GM23248 (cell line): ENCODE measurements at places on chromosomes 6 and 20.
A peak's percentile ranks its signal among the peaks of the same experiment; 100 is the strongest.

- DNase-seq = no peak
- H3K27ac ChIP-seq = no peak overlapping the region
- H3K36me3 ChIP-seq = no peaks in the 10 kb centered on the region
- no peaks in the 10 kb centered on the region for H3K4me1 ChIP-seq
- H3K4me3 ChIP-seq = no peak overlapping the region
These were observed 426.4 kb upstream of the CITED2 start for GRCh38 chr6:139800837-139801236.

DNA sequence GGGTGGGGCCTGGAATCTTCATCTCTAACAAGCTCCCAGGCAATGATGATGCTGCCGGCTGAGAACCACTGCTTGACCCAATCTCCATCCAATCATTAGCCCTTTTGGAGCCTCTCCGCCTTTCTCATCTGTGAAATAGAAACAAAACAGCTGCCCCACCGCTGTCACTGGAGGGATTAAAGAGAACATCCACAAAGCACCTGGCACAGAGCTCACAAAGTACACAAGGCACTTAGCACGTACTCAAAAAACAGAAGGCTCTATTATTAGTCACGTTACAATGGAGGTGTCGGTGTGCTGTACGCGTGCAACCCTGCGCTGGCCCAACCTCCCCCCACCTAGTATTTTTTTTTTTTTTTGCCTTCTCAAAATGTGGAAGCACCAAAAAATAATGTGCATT, 213.5 kb upstream of the ARID1B start:
- H3K27ac ChIP-seq = no peak overlapping the region
- no peak overlapping the region for H3K4me3 ChIP-seq
- H3K27me3 ChIP-seq = peaks cover 5% of the 10 kb centered on the region; the same call in 1 of the 2 replicates
- no peaks in the 10 kb centered on the region for H3K4me1 ChIP-seq

- no peaks in the 10 kb centered on the region for H3K4me1 ChIP-seq
- no peaks in the 10 kb centered on the region for H3K36me3 ChIP-seq
- H3K27me3 ChIP-seq = no peaks in the 10 kb centered on the region
- no peak for DNase-seq
These were observed 2.7 kb downstream of the DEFB112 start for GRCh38 chr6:50047026-50047425.

GRCh38 chr20:5526516-5526915, 209.8 kb upstream of the PROKR2 start:
- H3K4me1 ChIP-seq = peaks cover 10% of the 10 kb centered on the region; the same call in 1 of the 2 replicates
- DNase-seq = no peak
- H3K4me3 ChIP-seq = no peak overlapping the region
- H3K27ac ChIP-seq = no peak overlapping the region

- H3K27ac ChIP-seq = no peak overlapping the region
- H3K4me3 ChIP-seq = no peak overlapping the region
- H3K36me3 ChIP-seq = no peaks in the 10 kb centered on the region
- DNase-seq = no peak
These were observed 5.4 kb upstream of the DEK start for GRCh38 chr6:18269717-18270116.

DNA sequence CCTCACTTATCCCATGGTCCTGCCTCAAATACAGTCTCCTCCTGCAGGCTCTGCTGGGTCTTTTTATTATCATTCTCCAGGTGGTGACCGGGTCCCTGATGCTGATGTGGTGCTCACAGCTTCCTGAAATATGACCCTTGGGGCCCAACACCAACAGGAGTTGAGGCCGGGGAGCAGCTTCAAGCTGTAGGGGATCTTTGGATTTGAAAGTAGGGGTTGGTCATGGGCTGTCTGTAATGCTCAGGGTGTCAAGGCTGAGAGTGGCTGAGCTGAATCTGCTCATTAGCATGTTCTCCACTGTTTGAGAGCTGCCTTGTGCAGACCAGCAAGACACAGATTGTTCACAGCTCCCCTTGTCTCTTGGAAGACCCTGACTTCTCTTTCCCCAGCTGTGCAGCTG, 35.5 kb downstream of the HLA-F start:
- no peaks in the 10 kb centered on the region for H3K36me3 ChIP-seq
- no peak overlapping the region for H3K4me3 ChIP-seq
- DNase-seq = no peak
- no peak overlapping the region for H3K27ac ChIP-seq
- peaks cover 18% of the 10 kb centered on the region for H3K4me1 ChIP-seq
- no peaks in the 10 kb centered on the region for H3K27me3 ChIP-seq

GRCh38 chr20:16555754-16556153, 17.5 kb downstream of the KIF16B start:
- no peak overlapping the region for H3K4me3 ChIP-seq
- H3K36me3 ChIP-seq = no peaks in the 10 kb centered on the region
- H3K4me1 ChIP-seq = peaks cover 10% of the 10 kb centered on the region; the same call in 1 of the 2 replicates
- H3K27me3 ChIP-seq = no peaks in the 10 kb centered on the region
- peak; percentile 40 for DNase-seq

- no peak for DNase-seq
- H3K4me1 ChIP-seq = peaks cover 18% of the 10 kb centered on the region
- peaks cover 9% of the 10 kb centered on the region; the same call in 1 of the 2 replicates for H3K27me3 ChIP-seq
- no peak overlapping the region for H3K27ac ChIP-seq
- H3K36me3 ChIP-seq = no peaks in the 10 kb centered on the region
These were observed 89.1 kb upstream of the TAB2 start for GRCh38 chr6:149228311-149228955.

- H3K27me3 ChIP-seq = no peaks in the 10 kb centered on the region
- peak; percentile 82 for DNase-seq
- H3K27ac ChIP-seq = peak overlapping the region; percentile 43
- H3K4me1 ChIP-seq = peaks cover 11% of the 10 kb centered on the region; the same call in 1 of the 2 replicates
- H3K4me3 ChIP-seq = no peak overlapping the region
- H3K36me3 ChIP-seq = peaks cover 17% of the 10 kb centered on the region; the same call in 1 of the 2 replicates
These were observed 8.8 kb upstream of the NDRG3 start for GRCh38 chr20:36754656-36755222.

- no peaks in the 10 kb centered on the region for H3K4me1 ChIP-seq
- no peaks in the 10 kb centered on the region for H3K36me3 ChIP-seq
- H3K27ac ChIP-seq = no peak overlapping the region
These were observed 36.4 kb downstream of the ANKRD60 start for GRCh38 chr20:58192065-58192464.

GRCh38 chr20:37789408-37789807, 95.6 kb downstream of the CTNNBL1 start:
- H3K27ac ChIP-seq = no peak overlapping the region
- H3K36me3 ChIP-seq = peaks cover 14% of the 10 kb centered on the region; the same call in 1 of the 2 replicates
- no peak overlapping the region for H3K4me3 ChIP-seq

DNA sequence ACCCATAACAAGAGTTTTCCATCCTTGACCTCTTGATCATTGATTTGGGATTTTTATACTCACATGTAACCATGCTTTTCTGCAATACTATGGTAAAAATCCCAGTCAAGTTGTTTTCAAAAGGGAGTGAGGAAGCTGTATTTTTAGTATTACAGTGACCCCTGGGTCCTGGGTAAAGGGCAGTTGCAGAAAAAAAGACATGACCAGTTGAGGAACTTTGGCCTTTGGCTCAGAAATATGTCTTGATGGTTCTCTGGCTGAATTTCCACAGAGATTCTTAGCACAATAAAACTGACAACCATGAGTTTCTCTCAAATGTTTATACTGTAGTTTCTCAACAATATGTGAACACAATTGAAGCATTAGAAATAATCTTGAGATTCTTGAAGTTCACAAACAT, 28.6 kb upstream of the PRL start:
- peaks cover 10% of the 10 kb centered on the region for H3K4me1 ChIP-seq
- H3K27ac ChIP-seq = no peak overlapping the region
- no peaks in the 10 kb centered on the region for H3K36me3 ChIP-seq
- DNase-seq = no peak
- no peaks in the 10 kb centered on the region for H3K27me3 ChIP-seq

DNA sequence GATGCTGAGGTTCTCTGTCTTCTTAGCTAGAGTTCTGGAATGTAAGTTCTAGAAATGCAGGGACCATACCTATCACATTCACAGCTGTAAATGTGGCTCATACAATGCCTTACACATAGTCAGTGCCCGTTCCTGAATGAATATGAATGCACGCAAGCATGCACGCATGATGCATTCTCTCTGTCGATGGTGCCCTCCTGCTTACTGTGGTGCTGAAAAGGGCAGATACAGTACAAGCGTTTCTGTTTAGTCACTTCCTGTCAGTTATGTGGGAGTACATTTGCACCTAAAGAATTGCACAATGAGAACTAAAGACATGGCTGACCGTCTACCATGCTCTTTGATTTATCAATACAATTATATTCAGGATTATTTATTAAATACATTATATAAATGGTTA, 152.2 kb upstream of the SOX4 start:
- H3K4me1 ChIP-seq = no peaks in the 10 kb centered on the region
- no peak for DNase-seq
- H3K36me3 ChIP-seq = no peaks in the 10 kb centered on the region
- no peak overlapping the region for H3K4me3 ChIP-seq

DNA sequence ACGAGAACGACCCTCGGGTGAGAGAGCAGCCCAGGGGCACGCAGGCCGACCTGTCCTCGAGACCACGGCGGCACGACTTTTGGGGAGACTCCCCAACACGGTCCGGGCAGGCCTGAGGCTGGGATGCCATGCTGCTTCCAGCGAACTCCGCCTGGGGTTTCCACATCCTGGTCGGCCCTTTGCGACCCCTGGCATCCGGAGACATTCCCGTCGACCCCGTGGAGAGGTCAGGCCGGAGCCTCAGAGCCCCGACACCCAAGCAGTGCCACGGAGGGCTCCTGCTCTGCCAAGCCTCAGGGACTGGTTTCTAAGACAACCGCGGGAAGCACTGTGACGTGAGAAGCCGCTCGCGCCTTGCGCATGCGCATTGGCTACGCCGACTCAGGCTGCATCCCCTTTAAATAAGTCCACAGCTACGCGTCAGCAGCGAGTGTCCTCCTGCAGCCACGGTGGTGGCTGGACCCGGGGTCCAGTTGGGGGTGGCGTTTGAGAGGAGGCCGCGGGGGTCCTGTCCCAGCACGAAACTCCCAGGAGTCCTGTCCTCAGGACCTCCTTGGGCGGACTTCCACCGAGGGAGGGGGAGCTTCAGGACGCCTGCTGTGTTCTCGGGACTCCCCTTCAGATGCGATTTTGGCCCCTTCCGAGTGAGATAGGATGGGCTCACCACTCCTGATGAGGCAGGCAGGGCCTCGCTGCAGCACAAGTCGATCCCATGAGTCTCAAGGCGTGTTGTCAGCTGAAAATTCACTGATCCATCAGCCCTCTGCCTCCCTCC, 1089.3 kb upstream of the DEFB115 start:
- no peaks in the 10 kb centered on the region for H3K4me1 ChIP-seq
- no peak overlapping the region for H3K4me3 ChIP-seq
- H3K27ac ChIP-seq = no peak overlapping the region

DNA sequence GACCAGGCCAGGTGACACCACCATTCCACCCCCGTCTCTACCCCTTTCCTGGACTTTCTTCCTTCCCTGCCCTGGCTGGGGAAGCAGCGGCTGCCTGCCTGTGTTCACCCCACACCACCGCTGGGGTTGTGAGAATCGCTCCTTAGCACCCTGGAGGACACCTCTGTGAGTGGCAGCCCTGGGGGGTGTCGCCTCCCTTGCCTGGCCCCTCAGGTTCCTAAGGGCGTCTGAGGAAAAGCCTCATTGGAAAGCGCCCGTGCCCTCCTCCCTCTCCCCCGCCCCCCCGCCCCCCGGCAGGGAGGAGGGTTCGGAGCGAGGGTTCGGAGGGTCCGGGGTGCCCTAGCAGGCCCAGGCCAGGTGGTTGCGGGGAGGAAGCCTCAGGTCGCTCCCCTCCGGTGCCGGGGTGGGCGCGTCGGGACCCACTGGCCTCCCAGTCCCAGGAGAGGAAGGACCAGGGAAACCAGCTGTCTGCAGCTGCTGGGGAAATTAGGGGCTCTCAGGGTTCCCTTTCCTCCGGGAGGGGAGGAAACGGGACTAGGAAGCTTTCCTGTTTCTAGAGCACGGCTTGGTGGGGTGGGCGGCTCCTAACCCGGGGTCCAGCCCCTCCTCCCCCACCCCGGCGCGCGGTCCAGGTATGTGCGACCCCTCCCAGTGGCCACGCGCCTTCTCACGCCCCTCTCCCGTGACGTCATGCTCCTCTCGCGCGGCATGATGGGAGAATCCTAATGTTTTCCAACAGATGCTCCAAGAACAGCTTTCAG, at the start of gene PHACTR3:
Gene PHACTR3, plus strand, starts transcription at position 760 of the 761 bp plus-strand sequence. CDS start 475 bp downstream, outside the sequence.
- no peak within 1 kb of the TSS for H3K27ac ChIP-seq
- DNase-seq = no peak
- no peak within 1 kb of the TSS for H3K4me3 ChIP-seq
- peaks cover 22% of the 10 kb centered on the region for H3K27me3 ChIP-seq
- no peaks in the 10 kb centered on the region for H3K4me1 ChIP-seq

- no peak overlapping the region for H3K27ac ChIP-seq
- H3K27me3 ChIP-seq = no peaks in the 10 kb centered on the region
- H3K36me3 ChIP-seq = no peaks in the 10 kb centered on the region
- H3K4me3 ChIP-seq = no peak overlapping the region
- no peaks in the 10 kb centered on the region for H3K4me1 ChIP-seq
These were observed 5.1 kb upstream of the IYD start for GRCh38 chr6:150363733-150364132.

- no peaks in the 10 kb centered on the region for H3K27me3 ChIP-seq
- peaks cover 10% of the 10 kb centered on the region for H3K36me3 ChIP-seq
- H3K4me1 ChIP-seq = peaks cover 16% of the 10 kb centered on the region
- peak overlapping the region; percentile 94 for H3K27ac ChIP-seq
- peak overlapping the region; percentile 98 for H3K4me3 ChIP-seq
These were observed 893 bp downstream of the POLR1H start for GRCh38 chr6:30061858-30062458.

DNA sequence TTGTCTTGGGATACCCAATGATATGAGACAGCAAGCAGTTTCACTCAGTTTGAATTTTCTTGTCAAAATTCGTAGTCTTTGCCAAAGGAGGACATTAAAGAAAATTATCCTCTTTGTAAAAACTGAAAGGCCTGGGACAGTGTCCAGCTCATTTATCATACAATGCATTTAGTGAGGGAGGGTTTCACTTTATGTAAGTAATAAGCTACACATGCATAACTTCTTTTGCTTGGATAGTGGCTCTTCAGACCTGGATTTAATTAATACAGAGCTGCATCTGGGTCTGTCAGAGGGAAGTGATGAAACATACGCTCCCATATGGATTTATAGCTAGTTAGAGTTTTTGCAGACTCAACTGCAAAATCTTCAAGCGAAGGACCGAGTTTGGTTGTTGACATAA, 175.6 kb downstream of the PHACTR1 start:
- H3K36me3 ChIP-seq = no peaks in the 10 kb centered on the region
- H3K27ac ChIP-seq = no peak overlapping the region
- H3K4me1 ChIP-seq = no peaks in the 10 kb centered on the region
- H3K27me3 ChIP-seq = no peaks in the 10 kb centered on the region
- DNase-seq = no peak

DNA sequence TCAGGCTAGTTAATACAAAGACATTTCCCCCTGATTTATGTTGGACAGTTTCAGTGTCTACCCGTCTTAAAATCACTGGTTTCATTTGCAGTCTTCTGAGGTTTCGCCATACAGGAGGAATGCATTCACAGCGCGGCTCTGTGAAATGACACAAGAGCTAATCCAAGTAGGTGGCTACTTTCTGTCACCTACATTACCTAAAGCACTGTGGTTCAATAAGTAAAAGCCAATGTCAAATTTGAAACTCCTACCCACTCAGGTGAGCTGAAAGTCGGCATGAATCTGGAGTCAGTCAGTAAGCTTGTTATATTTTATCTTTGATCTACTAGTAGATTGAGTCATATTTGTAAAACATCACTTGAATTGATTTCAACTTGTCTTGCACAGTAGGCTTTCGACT, 370.8 kb downstream of the LAMA2 start:
- no peak overlapping the region for H3K27ac ChIP-seq
- H3K36me3 ChIP-seq = no peaks in the 10 kb centered on the region
- DNase-seq = no peak
- no peak overlapping the region for H3K4me3 ChIP-seq
- H3K27me3 ChIP-seq = no peaks in the 10 kb centered on the region

- H3K4me1 ChIP-seq = peaks cover 6% of the 10 kb centered on the region
- no peak for DNase-seq
- H3K27ac ChIP-seq = no peak overlapping the region
- no peaks in the 10 kb centered on the region for H3K36me3 ChIP-seq
- no peak overlapping the region for H3K4me3 ChIP-seq
- H3K27me3 ChIP-seq = no peaks in the 10 kb centered on the region
These were observed 71.5 kb downstream of the PSMG4 start for GRCh38 chr6:3330199-3330598.
